ENCODE measurements at places on chromosomes 6 and 20.

- no peak for DNase-seq
These were observed 32.6 kb downstream of the MAP7 start for GRCh38 chr6:136517582-136517981.

- DNase-seq, result no peak
These were observed 61.9 kb upstream of the CITED2 start for GRCh38 chr6:139436200-139436956.

- DNase-seq, result no peak
These were observed 436.0 kb downstream of the HACE1 start for GRCh38 chr6:104423691-104424090.

DNA sequence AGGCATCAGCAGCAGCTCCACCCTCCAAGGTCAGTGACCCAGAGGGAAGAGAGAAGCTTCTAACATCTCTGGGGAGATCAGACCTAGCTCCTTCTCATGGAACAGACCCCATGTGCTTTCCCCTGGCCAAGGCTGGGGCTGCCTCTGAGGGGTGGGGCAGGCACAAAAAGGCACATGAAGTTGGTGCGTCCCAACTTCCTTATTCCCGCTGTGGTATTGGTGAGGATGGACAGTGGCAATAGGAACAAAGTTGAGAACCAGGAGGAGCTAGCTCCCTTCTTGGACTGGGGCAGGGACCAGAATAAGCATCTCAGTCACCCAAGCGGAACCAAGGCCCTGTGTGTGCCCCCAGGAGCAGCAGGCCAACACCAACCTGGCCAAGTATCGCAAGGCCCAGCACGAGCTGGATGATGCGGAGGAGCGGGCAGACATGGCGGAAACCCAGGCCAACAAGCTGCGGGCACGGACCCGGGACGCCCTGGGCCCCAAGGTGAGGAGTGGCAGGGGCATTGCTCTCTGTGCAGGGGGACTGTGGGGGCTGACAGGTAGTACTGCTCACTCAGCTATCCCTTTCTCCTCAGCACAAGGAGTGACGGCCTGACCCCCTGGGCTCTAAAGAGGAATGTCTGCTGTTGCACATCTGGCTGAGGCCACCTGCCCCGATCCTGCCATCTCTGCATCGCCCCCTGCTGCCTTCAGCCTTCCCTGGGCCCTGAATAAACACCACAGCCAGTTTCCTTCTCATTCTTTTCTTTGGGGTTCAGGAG is 46.1 kb downstream of the MYH7B start:
- no peak for DNase-seq

DNA sequence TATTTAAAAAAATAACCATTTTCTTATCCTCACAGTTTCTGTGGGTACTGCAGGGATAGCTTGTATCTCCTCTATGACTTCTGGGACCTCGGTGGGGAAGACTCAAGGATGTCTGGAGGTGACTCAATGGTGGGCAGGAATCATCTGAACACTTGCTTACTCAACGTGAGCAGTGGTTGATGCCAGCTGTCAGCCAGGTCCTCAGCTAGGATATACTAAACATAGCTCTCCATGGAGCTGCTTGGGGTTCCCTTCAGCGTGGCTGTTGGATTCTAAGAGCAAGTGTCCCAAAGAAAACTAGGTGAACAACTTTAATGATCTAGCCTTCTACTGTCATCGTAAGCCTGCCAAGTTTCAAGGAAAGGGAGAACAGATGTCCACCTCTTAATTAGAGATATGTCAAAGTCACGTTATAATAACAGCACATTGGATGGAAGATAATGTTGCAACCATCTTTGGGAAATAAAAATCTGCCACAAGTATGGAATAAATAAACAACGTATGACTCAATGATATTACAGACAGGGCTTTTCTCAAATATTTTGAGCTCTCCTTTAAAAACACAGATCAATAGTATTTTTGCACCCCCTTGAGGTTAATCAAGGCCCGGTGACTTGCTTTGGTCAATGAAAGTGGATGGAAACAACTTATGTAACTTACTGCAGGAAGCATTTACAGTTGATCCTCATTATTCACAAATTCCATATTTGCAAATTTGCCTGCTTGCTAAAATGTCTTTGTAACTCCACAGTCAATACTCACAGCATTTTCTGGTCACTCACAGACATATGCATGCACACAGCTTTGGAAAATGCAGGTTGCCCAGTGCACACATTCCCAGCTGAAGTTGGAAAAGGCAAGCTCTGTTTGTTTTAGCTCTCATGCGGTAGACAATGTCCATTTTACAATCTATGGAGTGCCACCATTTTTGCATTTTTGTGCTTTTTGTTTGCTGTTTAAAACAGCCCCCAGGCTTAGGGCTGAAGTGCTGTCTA is 6.6 kb upstream of the HEBP2 start:
- no peak for DNase-seq

GRCh38 chr6:127858727-127859391 is 42.0 kb downstream of the THEMIS start:
- no peak for DNase-seq

GRCh38 chr20:401682-402495 is 6.2 kb upstream of the RBCK1 start:
- DNase-seq, result no peak
